Anterior cingulate cortex (tissue), 58 donors: ENCODE measurements at places on chromosomes 11 and 22.

GRCh38 chr22:23754980-23755636 is 883 bp upstream of the VPREB3 start:
- DNase-seq = no peak

- DNase-seq = no peak
Measured at GRCh38 chr11:80993536-80993935, 1552.7 kb upstream of the TENM4 start.

DNA sequence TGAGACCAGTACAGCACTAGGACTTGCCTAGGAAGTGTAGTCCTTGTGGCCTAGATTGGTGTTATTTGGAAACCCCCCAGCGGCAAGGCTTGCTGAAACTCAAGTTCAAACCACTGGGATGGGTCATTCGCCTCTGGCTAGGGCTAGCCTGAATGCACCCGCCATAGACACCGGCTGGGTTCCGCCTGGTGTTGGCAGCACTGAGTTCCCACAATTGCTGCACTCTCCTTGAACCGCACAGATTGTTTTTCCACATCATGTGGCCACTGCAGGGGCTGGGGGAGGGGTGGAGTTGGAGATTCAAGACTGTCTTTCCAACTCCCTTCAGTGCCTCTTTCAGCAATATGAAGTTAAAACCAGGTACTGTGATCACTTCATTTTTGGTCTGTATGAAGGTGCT is 43.1 kb downstream of the CCDC73 start:
- no peak for DNase-seq

GRCh38 chr11:30006876-30007275 is 10.0 kb downstream of the KCNA4 start:
- no peak for DNase-seq

DNA sequence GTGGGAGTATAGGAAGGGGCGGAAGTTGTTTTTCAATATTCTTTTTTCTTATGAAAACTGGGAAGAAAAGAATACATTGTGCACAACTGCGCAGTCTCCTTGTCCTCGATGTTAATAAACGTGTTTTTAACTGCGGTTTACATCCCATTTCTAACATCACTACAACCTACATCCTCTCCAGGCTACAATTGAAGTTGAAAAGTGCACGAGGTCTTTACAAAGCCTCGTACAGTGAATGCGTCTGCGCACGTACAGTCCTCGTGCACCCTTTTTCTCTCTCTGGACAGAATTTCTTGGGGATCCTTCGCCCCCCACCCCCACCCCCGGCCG is 102.4 kb downstream of the WT1 start:
- no peak for DNase-seq

- no peak for DNase-seq
Measured at GRCh38 chr11:77401486-77402217, 72.2 kb downstream of the PAK1 start.

- DNase-seq = no peak
Measured at GRCh38 chr22:49197986-49198704, 629.5 kb downstream of the BRD1 start.

GRCh38 chr11:1864231-1864630 is 11.3 kb downstream of the LSP1 start:
- no peak for DNase-seq

- DNase-seq = no peak
Measured at GRCh38 chr11:7581021-7581590, 67.3 kb downstream of the PPFIBP2 start.

GRCh38 chr22:38191731-38192474 is 9.9 kb upstream of the MAFF start:
- no peak for DNase-seq

- no peak for DNase-seq
Measured at GRCh38 chr11:7606496-7606895, 66.8 kb downstream of the CYB5R2 start.

DNA sequence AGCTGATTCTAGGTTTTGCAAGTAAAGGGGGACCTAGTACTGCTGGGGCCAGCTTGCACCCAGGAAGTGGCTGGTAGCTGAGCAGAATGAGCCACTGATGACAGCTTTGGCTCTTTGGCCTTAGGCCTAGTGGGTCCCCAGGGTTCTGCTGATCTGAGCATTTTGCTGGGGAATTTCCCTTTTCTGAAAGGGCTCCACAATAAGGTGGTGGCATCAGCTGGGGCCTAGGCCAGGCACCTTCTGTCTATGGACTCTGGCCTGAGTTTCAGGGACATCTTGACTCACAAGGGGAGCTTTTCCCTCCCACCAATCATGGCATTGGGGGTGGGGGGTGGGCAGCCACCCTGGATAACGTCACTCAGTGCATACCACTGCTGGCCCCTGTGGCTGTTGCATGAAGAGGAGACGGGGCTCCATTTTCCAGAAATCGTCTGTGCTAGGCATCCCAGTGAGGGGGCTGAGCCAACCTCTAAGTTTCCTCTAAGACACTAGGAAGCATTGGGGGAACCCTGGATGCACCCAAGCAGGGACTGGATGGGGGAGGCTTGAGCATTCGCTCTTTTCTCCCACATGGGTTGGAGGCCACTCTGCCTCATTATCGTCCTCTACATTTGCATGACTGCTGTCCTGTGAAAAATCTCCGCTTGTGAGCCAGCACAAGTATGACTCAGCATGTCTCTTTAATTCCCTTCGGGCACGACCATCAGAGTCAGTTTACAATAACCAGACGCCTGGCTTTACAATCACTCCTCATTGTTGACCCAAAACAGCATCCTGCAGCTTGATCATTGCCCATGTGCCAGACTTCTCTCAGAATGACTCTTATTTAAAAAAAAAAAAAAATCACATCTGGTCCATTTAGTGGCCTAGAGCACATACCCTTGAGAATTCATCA is 145.0 kb upstream of the THY1 start:
- no peak for DNase-seq

DNA sequence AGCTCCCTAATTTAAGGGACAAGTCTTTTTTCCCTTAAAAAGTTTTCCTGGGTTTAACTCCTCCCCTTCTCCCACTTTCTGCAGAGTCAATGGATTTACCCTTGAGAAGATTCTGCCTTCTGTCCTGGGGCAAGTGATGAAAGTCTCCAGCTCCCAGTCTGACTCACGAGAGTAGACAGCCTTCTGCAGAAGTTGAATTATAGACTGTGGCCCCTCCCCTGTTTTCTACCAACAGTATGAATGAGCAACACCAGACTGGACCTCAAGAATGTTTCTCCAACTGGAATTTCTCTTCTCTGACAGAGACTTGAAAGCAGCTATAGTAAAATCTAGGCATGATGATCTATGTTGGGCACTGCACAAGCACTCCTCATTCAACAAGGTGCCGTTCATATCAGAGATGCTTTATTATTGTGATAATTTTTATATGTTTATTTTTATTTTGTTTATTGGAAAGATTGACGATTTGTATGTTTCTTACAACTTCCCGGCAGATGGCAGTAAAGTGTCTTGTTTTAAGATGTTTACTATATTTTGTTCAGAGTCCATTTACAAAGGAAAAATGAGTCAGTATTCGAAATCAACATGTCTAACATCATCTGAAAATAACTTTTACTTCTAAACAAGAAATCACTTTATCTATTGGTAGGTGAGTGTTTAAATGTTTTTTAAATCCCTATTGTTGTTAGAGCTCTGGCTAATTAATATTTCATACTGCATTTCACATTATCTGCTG is 56.6 kb downstream of the LMO2 start:
- no peak for DNase-seq

DNA sequence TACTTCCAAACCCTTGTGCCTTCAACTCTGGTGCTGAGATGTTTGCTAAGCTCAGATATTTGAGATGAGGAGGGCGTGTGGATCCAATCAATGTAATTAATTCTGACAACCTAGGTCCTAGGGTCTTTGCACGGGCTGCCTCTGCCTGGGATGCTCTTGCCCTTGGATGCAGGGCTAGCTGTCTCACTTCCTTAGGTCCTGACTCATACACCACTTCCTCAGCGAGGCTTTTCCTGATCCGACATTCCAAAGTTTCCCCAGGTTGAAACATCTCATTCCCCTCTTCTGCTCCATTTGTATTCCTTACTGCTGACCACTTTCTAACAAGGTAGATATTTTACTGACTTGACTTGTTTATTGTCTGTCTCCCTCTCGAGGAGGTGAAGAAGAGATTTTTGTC is 43.0 kb upstream of the NTM start:
- no peak for DNase-seq

DNA sequence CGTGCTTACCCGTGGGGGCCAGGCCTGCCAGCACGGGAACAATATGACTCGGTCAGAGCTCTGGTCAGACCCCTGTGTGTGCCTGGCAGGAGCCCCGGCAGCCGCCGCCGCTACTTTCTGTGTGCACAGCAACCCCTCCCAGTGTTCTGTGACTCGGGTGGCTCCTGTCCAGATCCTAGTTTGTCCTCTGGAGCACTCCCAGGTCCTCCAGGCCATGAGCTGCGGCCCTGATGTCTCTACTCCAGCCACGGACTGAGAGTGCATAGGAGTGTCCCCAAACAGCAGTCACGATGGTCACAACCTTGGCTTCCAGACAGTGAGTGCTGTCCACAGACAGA is 3.2 kb downstream of the NDUFS8 start:
- no peak for DNase-seq

DNA sequence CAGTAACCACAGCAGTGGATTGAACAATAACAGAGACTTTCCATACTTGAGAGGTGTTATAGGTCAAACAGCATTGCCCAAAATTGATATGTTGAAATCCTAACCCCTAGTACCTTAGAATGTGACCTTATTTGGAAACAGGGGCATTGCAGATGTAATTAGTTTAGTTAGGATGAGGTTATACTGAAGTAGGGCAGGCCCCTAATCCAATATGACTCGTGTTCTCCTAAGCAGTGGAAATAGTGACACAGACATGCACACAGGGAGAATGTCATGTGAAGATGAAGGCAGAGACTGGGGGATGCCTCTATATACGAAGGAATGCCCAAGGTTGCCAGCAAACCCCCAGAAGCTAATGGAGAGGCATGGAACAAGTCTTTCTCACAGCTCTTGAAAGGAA is 270.5 kb downstream of the TENM4 start:
- no peak for DNase-seq

DNA sequence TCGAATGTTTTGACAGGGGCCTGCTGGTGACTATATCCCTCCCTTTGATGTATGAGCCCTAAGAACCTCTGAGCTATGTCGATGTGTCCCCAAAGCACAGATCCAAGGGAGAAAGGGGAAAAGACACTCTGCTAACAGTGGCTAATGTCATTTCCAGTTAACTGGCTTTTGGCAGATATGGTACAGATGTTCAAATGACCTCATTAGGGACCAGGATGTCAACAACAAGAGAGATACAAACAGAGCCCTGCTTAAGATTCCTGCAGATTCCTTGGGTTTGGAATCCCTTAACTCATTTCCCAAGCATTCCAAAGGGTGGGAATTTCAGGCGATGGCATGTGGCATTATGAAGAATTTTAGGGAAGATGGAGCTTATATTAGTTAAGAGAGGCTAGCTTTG is 517.3 kb downstream of the SOX6 start:
- DNase-seq = no peak

DNA sequence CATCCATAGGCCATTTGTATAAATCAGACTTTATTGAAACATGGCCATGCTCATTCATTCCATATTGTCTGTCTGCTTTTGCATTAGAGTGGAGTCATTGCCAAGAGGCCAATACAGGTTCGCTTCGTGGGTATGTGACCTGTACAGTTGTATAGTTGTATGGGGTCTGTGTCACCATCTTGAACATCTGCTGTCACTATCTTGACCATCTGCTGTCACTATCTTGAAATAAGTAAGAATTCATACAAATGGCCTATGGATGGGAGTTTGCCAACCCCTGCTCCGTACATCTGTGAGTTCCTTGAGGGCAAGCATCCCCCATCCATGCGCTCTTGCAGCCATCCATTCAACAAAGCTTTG is 44.4 kb upstream of the ANO1 start:
- no peak for DNase-seq

- peak; percentile 43 for DNase-seq
Measured at GRCh38 chr11:12377106-12377823, at the start of gene PARVA. PARVA (plus strand) TSS chr11:12377571; CDS start chr11:12377648, 77 bp downstream.
